ENCODE measurements at places on chromosomes 2 and 18.

DNA sequence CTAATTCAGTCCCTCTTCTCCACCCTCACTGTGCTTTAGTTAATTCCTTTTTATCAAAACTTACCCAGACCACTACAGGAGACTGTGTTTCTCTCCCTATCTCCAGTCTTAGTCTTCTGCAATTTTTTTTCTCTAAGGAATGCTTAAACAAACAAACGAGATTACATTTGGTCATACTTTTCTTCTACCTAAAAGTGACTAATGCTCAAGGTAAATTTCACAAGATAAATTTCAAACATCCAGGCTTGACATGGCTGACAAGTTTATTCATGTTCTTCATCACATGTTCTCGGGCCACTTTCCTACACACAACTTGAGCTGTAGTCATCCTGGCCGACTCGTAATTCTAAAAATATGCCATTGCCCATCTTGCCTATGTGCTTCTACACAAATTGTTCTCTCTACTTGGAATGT, 23.2 kb upstream of the ACSL3 start:
- DNase-seq = no peak

- no peak for DNase-seq
These were observed 423.1 kb upstream of the POU3F3 start for GRCh38 chr2:104430852-104431251.

DNA sequence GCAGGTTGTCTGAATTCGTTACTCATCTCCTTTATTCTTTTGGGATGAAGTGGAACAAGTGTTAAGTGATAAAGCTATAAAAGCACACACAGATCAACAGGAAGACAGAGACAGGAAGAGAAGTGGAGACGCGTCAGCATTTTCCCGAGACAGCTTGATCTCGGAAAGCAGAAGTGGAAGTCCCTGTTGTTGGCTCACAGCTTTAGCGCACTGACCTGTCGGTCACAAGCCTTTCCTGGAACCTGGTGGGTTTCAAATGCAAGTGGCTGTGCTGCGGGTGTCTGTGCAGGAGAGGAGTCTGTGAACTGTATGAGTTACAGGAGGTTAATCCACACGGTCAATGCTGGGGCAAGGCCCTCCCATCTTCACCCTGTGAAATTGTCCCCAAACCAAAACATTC, 116.6 kb upstream of the PELI1 start:
- DNase-seq = no peak

DNA sequence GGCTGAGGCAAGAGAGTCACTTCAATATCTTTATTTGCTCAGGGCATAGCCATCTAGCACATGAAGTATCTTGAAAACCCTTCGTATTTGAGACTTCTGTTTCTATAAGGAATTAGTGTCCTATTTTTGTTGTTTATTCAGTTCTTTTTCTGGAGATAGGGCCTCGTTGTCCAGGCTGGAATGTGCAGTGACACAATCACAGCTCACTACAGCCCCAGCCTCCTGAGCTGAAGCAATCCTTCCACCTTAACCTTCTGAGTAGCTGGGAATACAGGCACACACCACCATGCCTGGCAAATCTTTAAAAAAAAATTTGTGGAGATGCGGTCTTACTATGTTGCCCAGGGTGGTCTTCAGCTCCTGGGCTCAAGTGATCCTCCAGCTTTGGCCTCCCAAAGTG, 50.6 kb downstream of the PSMD14 start:
- DNase-seq = no peak

DNA sequence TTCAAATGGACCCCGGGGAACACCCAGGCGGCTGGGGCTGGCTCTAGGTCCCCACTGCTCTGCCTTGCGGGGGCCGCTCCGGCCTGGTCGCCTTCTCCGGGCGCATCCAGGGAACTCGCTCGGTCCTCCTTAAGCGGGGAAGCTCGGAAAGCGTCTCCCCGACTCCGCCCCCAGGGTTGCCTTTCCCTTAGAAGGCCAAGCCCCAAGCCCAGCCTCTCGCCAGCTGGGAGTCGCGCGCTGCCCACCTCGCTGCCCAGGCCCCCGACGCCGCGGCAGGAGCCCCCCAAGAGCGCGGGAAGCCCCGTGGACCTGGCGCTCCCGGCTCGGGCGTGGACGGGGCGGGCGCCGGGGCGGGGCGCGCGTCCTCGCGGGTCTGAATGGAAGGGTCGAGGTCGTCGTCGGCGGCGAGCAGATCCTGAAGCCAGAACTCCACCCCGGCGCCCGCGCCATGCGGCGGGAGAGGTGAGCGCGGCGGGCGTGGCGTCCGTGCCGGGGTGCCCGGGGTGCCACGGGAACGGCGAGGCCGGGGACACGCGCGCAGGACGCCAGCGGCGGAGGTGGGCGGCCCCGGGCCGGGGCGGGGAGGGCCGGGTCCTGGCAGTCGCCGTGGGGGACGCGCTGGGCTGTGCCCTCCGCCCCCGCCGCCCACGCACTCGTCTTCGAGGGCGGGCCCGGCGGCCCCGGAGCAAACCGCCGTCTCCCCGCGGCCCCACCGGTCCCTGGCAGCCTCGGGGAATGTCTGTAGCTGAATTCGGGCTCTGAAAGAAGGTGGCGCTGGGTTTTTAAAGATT, at the start of gene BOK:
BOK (plus strand) TSS at position 214 of the 791 bp plus-strand sequence. CDS start 739 bp downstream, outside the sequence.
- DNase-seq = no peak

DNA sequence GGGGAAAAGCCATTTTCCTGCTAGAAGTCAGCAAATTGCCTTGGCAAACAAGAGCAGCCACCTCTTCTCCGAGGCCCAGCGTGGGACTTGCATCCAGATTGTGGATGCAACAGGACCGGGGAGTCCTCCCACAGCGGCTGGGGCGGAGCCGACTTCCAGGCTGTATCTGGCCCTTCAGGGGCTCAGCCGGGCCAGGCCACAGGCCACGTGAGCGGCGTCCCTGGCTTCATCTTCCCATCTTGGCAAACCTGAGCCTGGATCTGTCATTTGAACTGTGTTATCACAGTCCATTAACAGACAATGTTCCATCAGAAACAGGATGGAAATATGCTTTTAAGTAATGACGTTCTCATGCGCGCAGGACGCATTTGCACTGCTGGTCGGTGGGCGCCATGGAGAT, 483.5 kb upstream of the SALL3 start:
- no peak for DNase-seq
